HFFc6 (cell line): ENCODE measurements at places on chromosomes 5 and 9.

DNA sequence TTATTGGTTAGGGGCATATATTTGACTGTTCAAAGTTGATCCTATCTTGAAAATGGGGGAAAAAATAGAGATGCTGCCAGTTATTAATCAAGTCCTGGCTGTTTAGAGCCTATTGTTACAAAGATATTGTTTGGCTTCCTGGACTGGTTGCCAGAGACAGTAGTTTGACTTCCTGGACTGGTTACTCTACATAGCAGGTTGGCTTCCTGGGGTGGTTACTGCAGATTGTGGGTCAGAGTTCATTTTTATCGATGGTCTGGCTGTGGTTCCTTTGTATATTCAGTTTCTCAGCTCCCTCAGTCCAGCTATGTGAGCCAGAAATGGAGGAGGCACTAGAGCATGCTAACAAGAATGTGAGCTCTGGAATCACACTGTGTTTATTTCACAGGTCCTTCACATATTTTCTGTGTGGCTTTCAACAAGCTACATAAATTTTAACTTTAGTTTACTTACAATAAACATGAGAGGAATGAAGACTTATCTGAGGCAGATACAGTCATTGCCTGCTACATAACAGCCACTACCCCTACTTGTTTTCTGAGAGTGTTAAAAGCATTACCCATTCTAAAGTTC is 137.6 kb downstream of the TRPM3 start:
- DNase-seq: peak; percentile 16

DNA sequence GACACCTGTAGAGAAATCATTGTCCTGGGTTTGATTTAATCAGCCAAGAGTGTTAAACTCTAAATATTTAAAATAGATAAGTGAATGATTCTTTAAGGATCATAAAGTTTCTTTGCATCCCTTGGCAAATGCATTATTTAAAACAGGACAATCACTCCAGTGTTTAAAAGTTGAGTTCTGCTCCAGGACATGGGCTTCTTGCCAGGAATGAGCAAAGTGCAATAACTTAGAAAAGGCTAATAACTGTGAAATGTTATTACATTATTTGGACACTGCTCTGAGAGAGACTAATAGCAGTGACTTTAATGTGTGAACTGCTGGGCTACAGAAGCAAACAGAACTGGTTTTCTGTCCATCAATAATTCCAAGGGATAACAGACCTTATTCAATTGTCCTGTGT is 283.3 kb downstream of the GABRB2 start:
- DNase-seq: no peak

GRCh38 chr5:95069948-95070347 is 214.9 kb downstream of the MCTP1 start:
- DNase-seq: no peak

DNA sequence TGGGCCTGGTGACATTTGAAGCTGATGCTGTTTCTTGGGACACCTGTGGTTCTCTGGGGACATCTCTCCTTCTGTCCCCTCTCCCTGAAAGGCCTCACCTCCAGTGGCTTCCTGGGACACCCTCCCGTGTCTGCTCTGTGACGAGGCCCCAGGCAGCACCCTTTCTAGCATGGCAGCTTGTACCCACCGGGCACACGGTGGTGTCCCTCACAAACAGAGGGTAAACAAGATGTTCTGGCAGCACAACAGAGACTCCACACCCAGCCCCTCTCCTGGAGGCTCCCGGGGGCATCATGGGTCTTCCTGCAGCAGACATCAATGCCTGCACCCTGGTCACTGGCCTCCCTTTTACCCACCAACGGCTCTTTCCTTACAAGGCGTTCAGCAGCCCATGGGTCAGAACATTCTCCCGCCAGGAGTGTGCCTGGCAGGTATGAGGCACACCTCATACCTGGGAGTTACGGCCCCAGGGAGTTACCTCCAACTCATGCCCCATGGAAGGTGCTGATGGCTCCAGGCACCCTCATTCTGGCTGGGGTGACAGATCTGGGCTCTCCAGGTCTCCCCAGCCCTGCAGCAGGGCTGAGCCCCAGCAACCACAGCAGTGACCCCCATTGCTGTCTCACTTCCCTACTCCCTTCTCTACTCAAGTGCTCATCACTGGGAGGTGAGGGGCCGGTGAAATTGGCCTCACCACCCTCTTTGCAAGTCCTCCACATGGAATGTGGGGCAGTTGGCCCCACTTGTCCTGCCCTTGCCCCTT is 51.1 kb downstream of the BARX1 start:
- no peak for DNase-seq

DNA sequence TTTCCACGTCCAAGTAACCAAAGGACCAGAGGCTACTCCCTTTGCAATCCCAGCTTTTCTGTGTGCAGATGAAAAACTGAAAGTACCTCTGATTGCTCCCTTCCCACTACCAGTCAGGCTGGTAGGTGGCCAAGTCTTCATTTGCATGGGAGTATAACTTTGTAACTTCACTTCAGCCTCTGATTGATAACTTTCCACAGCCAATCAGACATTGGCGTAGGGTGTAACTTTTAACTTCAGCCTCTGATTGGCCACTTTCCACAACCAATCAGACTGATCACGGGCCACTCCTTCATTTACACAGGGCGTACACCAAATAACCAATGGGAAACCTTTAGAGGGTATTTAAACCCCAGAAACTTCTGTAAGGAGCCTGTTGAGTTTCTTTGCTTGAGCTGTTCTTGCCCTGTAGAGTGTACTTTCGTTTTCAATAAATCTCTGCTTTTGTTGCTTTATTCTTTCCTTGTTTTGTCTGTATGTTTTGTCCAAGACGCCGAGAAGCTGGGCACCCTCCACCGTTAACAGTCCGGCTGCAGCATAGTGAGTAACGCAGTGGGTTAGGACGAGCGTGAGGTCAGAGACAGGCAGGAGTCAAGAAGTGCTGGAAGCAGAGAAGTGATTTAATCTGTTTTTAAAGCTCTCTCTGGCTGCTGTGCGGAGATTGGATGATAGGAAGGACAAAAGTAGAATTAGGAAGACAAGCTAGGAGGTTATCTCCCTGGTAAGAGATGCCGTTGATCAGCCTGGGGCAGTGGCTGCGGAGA is 3.5 kb upstream of the EXOSC2 start:
- peak; percentile 69 for DNase-seq

GRCh38 chr5:113447498-113448050 is 12.8 kb upstream of the TSSK1B start:
- peak; percentile 8 for DNase-seq

DNA sequence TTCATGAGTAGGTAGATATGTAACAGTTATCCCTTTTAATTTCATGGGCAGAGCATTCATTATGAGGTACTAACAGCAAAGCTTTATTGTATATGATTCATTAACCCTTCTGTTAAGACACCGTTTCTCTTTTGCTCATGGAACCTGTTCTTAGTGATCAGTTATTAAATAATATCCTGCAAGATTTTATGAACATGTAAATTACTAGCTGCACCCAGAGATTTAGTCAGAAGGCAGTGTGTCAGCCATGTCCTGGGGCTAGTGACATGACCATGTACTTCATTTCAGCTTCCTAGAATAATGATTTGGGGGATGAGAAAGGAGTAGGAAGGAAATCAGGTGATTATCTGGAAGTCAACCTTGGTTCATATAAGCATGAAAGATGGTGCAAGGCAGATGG is 7.0 kb downstream of the MAST4 start:
- DNase-seq: no peak

GRCh38 chr9:120926397-120926928 is at the start of gene TRAF1:
TRAF1 (minus strand) TSS chr9:120926796; CDS start chr9:120926075, 721 bp downstream.
- DNase-seq: no peak

DNA sequence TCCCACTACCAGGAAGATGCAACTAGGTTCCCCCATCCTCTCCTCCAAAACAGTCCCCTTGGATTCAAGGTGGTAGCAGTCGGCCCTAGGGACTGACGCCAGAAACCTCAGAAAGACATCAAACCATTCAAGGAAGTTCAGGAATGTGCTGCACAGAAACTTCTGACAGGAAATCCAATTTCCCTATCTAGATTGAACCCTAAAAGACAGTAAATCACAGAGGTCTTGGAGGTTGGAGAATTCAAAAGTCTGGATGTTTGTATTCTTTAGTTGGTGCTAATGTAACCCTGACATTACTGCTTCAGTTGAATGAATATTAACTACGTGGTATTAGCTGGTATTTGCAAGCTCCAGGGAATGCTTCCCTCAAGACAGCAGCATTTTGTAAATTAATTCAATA is 125.3 kb downstream of the SYK start:
- DNase-seq: no peak

- DNase-seq: no peak
Observed at GRCh38 chr5:50963971-50964745, 297.7 kb downstream of the PARP8 start.
